ENCODE measurements at places on chromosomes 7 and 10. TPM values are rescaled to one million over a fixed set of nuclear protein-coding genes. Genes with fewer than 3 reads are reported as not detected.

Gene FAM237B
- 0.33 TPM for polyA plus RNA-seq

Gene ZNF804B
- 0.28 TPM for polyA plus RNA-seq

Gene HELLS
- polyA plus RNA-seq, result 27.1 TPM

Gene GFRA1
- polyA plus RNA-seq, result 20.8 TPM

Gene HMX3
- not detected for polyA plus RNA-seq

Gene AGAP5
- 8.2 TPM for polyA plus RNA-seq

Gene HECTD2
- 29.1 TPM for polyA plus RNA-seq

Gene SNX8
- polyA plus RNA-seq, result 37.6 TPM

Gene MCM10
- 11.3 TPM for polyA plus RNA-seq

Gene INA
- polyA plus RNA-seq, result 0.72 TPM

Gene CALY
- not detected for polyA plus RNA-seq

Gene EVX1
- 0.11 TPM for polyA plus RNA-seq

Gene DDX56
- 79.6 TPM for polyA plus RNA-seq

Gene FAM24B
- 3.2 TPM for polyA plus RNA-seq

Gene IDI1
- 75.4 TPM for polyA plus RNA-seq

Gene SPDYE9
- 0.35 TPM for polyA plus RNA-seq

Gene MALSU1
- 46.8 TPM for polyA plus RNA-seq

Gene TMEM229A
- 0.12 TPM for polyA plus RNA-seq

Gene DOCK4
- polyA plus RNA-seq, result 22.7 TPM

Gene FAM180A
- polyA plus RNA-seq, result not detected

Gene PAX4
- polyA plus RNA-seq, result not detected

Gene MKI67
- polyA plus RNA-seq, result 47.5 TPM

Gene C7orf57
- polyA plus RNA-seq, result 0.50 TPM

Gene RAMP3
- polyA plus RNA-seq, result 10.4 TPM

Gene TET1
- 9.6 TPM for polyA plus RNA-seq

Gene FKBP6
- 0.22 TPM for polyA plus RNA-seq

Gene TMEM225B
- 3.0 TPM for polyA plus RNA-seq

Gene PON1
- polyA plus RNA-seq, result 1.2 TPM

Gene SP8
- not detected for polyA plus RNA-seq

Gene SPDYE5
- polyA plus RNA-seq, result 0.79 TPM

Gene CDC14C
- not detected for polyA plus RNA-seq

Gene SUN3
- polyA plus RNA-seq, result 0.11 TPM

Gene FGL2
- 92.3 TPM for polyA plus RNA-seq

Gene LLCFC1
- polyA plus RNA-seq, result 0.33 TPM

Gene CYP17A1
- 0.89 TPM for polyA plus RNA-seq

Gene CROT
- 35.3 TPM for polyA plus RNA-seq

Gene PRKG1
- polyA plus RNA-seq, result 12.9 TPM

Gene PRKCQ
- polyA plus RNA-seq, result 16.5 TPM

Gene RAPGEF5
- 42.1 TPM for polyA plus RNA-seq

Gene DIP2C
- polyA plus RNA-seq, result 22.3 TPM

Gene MORN4
- polyA plus RNA-seq, result 20.3 TPM

Gene ACTL6B
- polyA plus RNA-seq, result not detected

Gene SPOCK2
- 150 TPM for polyA plus RNA-seq

Gene CADPS2
- 69.8 TPM for polyA plus RNA-seq
